Esophagus mucosa (tissue), 1 donor: ENCODE measurements at places on chromosomes 7 and 10.

GRCh38 chr7:24566274-24566673 lies 7.0 kb upstream of the PALS2 start:
- ATAC-seq = no peak

GRCh38 chr7:23237000-23237399 lies 9.6 kb upstream of the GPNMB start:
- ATAC-seq = no peak

DNA sequence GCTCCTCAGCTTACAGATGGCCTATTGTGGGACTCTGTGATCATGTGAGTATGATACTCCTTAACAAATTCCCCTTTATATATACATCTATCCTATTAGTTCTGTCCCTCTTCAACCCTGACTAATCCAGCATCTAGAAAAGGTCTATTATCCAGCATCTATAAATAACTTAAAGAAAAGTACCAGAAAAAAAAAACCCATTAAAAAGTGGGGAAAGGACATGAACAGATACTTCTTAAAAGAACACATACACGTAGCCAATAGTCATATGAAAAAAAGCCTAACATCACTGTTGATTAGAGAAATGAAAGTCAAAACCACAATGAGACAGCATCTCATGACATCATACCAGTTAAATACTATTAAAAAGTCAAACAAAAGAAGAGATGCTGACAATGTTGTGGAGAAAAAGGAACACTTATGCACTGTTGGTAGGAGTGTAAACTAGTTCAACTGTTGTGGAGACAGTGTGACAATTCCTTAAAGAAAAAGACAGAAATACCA lies 549.5 kb upstream of the GRM3 start:
- ATAC-seq = no peak

DNA sequence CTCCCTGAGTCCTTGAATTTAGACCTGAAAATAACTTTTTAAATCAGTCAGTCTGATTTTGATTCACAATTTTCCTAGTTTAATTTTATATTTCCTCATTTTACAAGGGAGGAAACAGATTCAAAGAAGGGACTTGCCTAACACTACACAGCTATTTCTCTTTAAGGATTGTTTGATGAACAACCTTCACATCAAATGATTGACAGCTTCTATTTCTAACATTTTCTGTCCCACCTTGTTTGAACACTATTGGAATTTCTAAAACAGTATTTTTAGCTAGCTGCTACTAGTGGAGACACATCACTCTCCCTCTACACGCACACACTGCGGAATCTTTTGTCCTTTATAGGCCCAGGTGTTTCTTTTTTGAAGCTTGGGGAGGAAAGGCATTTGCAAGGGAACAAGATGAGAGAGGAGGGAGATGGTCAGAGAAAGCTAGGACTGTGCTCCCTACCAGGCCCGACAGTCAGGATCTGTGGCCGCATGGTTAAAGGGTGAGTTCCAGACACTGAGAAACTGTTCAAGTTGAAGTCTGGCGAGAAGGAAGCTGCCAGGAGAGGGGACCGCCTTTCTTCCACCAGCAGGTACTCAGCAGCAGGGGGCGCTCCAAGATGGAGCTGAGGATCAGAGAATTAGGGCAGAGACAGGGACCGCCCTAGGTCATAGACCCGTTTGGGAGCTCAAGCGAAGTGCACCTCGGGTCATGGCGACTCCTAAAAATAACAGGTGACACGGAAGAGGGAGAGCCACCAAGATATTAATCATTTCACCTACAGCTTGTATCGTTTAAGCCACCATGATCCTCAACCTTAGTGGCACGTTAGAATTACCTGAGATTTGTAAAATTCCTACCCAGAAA lies 49.7 kb downstream of the DNAJC12 start:
- peak; percentile 62 for ATAC-seq

DNA sequence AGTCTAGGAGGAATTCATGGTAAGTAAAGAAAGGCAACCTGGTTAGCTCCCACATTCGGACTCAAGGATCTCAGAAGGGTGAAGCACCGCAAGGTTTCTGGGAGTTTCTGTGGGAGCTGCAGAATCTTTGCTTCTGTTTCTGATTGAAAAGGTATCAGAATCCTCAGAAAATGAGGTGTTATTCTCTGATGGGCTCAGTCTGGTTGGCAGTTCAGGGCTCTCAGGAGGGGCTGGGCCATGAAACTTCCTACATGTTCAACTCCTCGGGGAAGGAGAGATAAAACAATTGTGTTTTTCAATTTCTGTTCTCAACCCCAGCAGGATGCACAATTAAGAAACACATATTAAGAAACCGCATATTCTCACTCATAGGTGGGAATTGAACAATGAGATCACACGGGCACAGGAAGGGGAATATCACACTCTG lies 9.1 kb downstream of the OR2A7 start:
- no peak for ATAC-seq

DNA sequence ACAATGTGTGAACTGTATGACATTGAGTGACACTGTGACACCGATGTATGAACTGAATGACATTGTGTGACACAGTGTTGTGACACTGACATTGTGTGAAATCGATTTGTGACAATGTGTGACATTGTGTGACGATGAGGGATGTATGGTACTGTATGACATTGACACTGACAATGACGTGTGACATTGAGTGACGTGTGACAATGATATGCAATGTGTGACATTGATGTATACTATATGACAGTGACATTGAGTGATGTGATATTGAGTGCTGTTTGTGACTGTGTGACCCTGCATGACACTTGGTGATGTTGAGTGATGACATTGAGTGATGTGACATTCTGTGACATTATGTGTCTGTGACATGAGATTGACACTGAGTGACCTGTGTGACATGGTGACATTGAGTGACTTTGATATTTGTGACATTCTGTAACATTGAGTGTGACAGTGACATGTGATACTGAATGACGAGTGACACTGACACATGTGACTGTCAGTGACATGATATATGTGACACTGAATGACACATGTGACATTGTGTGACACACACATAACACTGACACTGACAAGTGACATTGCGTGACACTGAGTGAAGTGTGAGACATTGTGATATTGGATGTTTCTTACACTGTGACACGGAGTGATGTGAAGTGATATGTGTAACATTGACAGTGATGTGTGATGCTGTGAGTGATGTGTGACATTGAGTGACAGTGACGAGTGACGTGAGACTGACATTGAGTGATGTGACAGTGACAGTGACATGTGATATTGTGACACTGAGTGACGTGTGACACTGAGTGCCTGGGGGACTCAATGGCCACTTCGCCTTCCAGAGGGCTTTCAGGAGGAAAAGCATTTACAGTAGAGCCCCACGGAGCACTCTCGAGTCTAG lies 167.5 kb downstream of the PRKAG2 start:
- no peak for ATAC-seq

DNA sequence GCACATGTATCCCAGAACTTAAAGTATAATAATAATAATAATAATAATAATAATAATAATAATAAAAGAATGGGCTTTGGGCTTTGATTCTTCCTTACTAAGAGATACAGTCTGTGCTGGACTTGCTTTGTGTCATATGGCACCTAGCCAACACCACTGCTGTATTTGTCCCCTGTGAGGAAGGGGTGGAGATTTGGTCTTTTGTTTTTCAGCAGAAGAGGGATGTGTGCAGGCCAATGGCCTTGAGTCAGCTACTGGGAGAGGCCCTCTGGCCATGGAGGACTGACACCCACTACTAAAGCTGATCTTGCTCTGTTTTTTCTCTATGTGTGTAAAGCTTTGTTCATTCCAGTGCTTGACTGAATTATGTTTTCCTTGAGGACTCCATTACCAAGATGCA lies 573.0 kb upstream of the PCDH15 start:
- ATAC-seq = no peak

- peak; percentile 66 for ATAC-seq
Measured at GRCh38 chr7:101066141-101066832, 19.0 kb upstream of the TRIM56 start.

DNA sequence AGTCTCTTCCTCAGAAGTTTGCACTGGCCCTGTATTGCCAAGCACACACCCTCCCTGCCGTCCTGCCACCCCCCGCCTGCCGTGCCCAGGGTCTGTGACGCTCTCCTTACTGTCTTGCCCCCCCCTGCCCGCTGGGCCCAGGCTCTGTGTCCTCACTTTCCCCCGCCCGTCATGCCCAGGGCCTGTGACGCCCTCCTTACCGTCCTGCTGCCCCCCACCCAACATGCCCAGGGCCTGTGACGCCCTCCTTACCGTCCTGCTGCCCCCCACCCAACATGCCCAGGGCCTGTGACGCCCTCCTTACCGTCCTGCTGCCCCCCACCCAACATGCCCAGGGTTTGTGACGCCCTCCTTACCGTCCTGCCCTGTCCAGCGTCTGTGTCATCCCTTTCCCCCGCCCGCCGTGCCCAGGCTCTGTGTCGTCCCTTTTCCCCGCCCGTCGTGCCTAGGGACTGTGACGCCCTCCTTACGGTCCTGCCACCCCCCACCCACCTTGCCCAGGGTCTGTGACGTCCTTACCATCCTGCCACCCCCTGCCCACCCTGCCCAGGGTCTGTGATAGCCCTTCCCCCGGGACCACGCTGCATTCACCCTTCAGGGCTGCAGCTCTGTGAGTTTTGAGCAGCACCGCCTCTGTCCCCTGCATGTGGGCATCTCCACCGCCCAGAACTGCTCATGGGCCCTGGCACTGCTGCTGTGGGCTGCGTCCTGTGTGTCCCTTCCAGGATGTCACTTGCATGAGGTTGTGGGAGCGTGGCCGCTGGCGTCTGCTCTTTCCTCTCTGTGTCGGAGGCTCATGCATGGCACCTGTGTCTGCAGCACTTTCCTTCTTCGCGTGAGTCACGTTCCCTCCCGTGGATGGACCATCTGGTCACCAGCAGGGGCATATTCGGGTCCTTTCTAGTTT lies 19.3 kb upstream of the PRKAR1B start:
- ATAC-seq = peak; percentile 15

- no peak for ATAC-seq
Measured at GRCh38 chr7:69042138-69042537, 556.1 kb upstream of the AUTS2 start.

GRCh38 chr7:111364413-111364812 lies 197.9 kb downstream of the IMMP2L start:
- ATAC-seq = peak; percentile 98

- ATAC-seq = no peak
Measured at GRCh38 chr10:93392121-93392520, 90.0 kb downstream of the MYOF start.

DNA sequence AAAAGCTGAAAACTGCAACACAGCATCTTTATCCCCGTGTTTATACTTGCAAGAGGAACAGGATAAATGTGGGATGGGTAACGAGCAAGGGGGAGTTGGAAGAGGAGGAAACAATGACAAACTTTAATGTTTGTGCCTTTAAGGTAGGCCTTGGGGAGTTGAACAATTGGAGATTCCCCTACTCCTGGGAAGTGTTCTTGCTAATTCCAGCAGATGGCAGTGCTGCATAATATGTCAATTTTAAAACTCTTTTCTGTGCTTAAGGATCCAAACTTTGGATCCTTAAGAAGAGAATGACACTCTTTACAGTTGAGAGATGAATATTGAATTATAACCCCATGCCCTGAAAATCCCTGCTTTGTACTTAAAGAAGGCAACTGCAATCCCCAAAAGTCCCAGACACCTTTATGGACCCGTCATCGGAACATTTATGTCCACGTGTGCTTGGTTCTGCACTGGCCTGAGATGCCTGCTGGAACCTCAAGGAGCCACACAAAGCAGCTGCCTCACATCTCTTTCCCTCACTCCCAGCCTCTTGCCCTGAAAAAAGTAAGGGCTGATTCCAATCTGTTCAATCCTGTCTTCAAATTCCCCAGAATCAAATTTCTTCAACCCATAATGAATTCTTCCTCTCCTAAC lies 12.0 kb downstream of the IFIT5 start:
- peak; percentile 58 for ATAC-seq

GRCh38 chr10:89086801-89087521 lies 96.4 kb downstream of the FAS start:
- ATAC-seq = peak; percentile 39

DNA sequence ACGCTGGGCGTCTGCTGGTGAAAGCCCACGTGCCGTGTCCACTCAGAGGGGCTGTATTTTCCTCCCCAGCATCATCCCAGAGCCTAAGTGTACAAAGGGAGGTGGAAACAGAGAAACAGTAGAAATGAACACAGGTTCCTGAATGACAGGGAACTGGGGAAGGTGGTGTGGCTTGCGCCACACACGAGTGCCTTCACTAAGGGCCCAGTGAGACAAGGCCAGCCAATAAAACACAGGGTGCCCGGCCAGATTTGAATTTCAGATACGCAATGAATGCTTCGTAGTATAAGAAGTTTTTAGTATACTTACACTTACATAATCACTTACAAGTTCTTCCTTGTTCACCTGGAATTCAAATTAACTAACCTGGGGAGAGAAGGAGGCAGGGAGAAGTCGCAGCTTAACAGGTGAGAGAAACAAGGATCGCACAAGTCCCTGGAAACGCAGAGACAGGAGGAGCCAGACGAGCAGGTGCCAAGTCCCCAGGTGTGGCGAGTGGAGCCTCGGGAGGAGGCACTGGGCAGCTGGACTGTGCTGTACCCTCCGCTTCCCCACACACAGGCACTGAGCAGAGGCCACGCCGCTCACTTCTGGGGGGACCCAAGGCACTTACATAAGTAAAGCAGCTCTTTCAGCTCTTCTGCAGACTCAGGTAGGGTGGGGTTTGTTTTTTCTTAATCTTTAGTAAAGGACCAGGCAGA lies 105.2 kb upstream of the MGMT start:
- ATAC-seq = no peak

DNA sequence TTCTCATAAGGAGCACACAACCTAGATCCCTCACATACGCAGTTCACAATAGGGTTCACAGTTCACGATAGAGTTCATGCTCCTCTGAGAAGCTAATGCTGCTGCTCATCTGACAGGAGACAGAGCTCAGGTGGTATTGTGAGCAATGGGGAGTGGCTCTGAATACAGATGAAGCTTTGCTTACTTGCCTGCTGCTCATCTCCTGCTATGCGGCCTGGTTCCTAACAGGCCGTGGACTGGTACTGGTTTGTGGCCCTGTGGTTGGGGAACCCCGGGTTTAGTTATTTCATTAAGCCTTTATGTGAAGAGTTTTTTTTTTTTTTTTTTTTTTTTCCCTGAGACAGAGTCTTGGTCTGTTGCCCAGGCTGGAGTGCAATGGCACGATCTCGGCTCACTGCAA lies 19.4 kb downstream of the SLK start:
- ATAC-seq = peak; percentile 37
